ENCODE measurements at places on chromosomes 2 and 18.

DNA sequence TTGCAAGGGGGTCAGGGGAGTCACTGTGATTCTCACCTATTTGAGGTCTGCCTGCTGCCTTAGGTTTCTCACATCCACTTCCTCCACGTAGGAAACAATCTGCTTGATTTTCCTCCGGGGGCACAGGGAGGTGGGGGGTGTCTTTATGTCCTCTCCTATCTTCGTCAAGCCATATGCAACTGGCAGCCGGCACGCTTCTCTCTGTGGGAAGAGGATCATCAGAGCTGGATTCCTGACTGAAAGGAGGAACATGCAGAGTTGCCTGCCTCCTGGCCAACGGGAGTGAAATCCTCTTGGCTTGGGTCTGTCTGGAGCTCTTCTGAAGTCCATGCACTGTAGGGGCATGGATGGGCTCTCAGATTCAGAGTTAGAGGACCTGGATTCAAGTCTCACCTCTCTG, 43.1 kb upstream of the ACVR1 start:
- DNase-seq, result no peak

DNA sequence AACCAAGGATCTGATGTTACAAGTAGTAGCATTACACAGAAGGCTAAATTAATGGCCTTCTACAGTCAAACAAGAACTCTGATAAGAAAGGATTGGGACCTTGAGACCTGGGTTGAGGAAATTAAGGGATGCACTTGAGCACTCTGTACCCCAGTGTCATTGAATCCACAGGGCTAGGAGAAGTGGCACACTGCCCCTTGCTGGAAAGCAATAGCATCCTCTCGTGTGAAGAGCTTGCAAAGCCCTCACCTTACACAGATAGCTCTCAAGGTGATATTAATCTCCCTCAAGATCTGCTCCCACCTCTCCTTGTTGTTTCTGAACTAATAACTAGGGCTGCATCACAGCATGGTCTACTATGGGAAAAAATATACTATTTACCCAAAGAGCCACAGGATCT, 26.5 kb upstream of the CHST9 start:
- no peak for DNase-seq

GRCh38 chr18:76402026-76402990, 92.7 kb downstream of the ZNF516 start:
- DNase-seq, result no peak

DNA sequence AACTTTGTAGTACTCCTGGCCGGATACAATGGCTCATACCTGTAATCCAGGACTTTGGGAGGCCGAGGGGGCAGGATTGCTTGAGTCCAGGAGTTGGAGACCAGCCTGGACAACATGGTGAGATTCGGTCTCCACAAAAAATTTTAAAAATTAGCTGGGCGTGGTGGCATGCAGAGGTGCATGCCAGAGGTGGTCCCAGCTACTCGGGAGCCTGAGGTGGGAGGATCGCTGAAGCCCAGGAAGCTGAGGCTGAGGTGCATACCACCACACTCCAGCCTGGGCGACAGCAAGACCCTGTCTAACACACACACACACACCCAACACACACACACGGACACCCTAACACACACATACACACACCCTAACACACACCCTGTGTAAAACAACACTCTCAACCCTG, 55.6 kb downstream of the HDAC4 start:
- no peak for DNase-seq

GRCh38 chr2:142879151-142879550, 1.7 kb downstream of the KYNU start:
- no peak for DNase-seq

- no peak for DNase-seq
Observed at GRCh38 chr2:200174433-200175216, 131.9 kb upstream of the SPATS2L start.

GRCh38 chr18:62250475-62250874, 63.4 kb downstream of the RELCH start:
- DNase-seq, result no peak

DNA sequence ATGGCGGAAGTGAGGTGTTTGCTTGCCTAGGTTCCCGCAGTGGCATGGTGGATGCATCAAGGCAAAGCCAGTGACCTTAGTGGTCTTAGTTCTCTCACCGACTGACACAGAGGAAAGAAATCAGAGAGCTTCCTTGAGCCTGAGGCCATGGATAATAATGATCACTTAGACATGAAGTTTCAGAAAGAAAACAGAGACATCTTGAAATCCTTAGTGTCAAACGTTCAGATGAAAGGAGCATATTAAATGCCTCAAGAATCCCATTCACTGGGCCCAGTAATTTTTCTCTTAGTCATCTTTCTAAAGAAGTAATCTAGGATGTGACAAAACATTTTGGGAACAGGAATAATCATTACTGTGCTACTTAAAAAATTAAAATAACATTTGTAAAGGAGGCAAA, 35.2 kb downstream of the COPS8 start:
- no peak for DNase-seq

GRCh38 chr2:133135035-133135654, 433.1 kb downstream of the NCKAP5 start:
- no peak for DNase-seq

All from stimulated activated CD4-positive, alpha-beta T cell treated with anti-CD3 and anti-CD28 coated beads, Interleukin-1b, Interleukin-23, amount 100 ng/mL, for 1 hour (primary cell).